SK-N-SH treated with all-trans-retinoic acid at 6 μM for 48 hours (cell line): ENCODE measurements at places on chromosomes 7 and 10.

DNA sequence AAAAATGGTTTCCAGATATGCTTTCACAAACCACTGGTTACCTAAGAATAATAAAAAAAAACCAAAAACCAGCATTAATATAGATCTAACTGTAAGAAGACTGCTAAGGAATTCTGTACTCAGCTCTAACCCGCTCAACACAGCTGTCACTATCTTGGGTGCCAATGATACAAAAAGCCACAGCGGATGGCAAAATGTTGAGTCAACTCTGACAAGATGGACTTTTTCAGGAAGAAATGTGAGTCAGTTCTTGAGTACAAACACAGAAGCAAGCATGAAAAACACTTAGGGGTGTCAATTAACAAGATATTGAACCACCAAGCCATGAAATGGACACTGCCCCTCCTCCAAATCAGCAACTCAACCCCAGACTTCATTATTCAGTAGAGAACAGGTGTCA is 55.0 kb downstream of the CTTNBP2 start:
- ATAC-seq = no peak

DNA sequence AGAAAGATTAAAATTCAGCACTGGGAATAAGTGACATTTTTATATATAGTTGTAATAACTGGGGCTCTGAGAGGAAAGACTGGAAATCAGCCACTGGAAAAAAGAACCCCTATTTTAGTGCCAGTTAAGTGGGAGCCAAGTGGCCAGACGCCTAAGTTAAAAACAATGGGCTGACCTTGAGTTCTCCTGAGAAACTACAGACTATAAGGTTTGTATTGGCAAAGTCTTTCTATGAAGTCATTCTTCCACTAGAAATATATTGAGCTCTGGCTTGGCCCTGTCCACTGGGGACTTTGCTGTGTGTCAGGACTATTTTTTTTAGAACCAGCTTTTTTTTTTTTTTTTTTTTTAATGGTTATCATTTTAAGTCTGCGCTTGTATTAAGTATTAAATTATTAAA is 210.6 kb upstream of the FZD8 start:
- ATAC-seq = no peak

GRCh38 chr10:131944976-131945695 is 36.6 kb downstream of the BNIP3 start:
- no peak for ATAC-seq

- peak; percentile 29; the same call in 1 of the 3 replicates for ATAC-seq
These were observed 205.9 kb downstream of the MBL2 start for GRCh38 chr10:52566471-52567246.

GRCh38 chr10:34116220-34116641 is 698.9 kb downstream of the PARD3 start:
- peak; percentile 93 for ATAC-seq

DNA sequence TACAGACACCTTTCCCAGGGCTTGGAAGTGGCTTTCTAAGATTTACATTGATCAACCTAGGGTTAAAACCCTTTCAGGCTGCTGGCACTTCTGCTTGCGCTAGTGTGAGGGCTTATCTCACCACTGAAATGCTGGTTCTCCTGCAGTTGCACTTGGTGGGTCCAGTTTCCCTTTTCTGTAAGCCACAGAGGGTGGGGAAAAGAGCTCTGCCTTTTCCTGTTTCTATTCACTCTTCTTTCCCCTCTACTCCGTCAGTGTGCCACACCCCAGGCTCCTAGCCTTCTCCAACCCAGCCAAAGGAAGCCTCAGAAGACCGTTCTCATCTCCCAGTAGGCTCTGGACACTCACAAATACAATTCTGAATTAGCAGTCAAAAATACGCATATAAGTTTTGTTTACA is 19.0 kb upstream of the CAPZA2 start:
- peak; percentile 40 for ATAC-seq

DNA sequence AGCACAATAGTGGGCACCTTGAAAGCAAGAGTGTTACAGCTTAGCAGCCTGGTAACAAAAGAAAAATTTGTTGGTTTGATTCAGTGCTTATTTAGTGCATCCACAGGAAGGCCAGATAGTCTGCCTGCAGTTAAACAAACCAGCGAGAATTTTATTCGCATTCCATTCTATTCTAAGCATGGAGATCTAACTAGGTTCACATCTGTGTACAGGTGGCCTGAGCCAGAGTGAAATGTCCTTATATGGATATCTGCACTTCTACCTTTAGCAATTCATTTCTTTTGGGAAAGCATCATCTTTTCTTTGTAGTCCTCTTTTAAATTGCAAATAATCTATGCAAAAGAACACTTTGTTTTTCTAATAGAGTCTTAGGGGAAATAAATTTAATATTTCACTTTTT is 659.0 kb upstream of the FZD8 start:
- ATAC-seq = no peak

DNA sequence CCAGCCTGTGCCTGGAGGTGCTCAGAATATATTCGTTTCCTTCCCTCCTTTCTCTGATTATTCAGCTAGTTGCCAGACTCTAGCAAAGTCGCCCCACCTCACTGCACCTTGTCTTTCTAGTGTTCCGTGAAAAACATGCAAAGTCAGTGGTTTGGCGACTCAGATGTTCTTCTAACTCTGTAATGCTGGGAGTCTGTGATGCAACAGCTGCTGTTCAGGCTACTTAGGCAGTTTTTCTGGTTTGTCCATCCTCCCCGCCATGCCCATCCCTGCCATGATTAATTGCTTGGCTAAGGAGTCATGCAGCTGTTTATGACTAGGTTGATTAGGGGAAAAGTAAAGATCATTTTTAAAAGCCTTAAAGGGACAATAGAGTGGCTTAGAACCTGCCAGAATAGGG is 99.4 kb downstream of the MTPN start:
- no peak for ATAC-seq

GRCh38 chr7:47661051-47661714 is 79.3 kb upstream of the TNS3 start:
- ATAC-seq = peak; percentile 45

GRCh38 chr10:99375426-99375825 is 46.3 kb downstream of the CNNM1 start:
- peak; percentile 42 for ATAC-seq

- ATAC-seq = no peak
These were observed 50.9 kb downstream of the DCLRE1A start for GRCh38 chr10:113802997-113803396.

DNA sequence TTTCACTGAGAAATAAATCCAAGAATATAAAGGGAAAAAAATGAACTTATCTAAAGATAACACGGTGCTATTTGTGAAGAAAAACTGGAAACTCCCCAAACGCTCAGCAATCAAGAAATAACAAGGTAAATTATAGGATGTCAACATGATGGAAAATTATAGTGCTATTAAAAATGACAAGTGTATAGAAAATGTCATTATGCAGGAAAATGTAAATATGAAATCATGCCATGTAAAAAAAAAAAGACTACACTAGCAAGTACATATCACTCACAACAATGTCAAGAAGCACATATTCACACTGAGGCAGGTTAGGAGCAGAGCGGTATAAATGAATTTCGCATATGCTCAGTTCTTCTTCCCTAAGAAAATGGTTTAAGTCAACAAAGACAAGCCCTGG is 27.7 kb downstream of the KLRG2 start:
- no peak for ATAC-seq

GRCh38 chr7:47310020-47310419 is 271.9 kb downstream of the TNS3 start:
- no peak for ATAC-seq

- no peak for ATAC-seq
These were observed 234.3 kb downstream of the ADAM12 start for GRCh38 chr10:126153711-126154628.

- ATAC-seq = peak; percentile 63
These were observed 154.5 kb downstream of the SGMS1 start for GRCh38 chr10:50469288-50469687.

DNA sequence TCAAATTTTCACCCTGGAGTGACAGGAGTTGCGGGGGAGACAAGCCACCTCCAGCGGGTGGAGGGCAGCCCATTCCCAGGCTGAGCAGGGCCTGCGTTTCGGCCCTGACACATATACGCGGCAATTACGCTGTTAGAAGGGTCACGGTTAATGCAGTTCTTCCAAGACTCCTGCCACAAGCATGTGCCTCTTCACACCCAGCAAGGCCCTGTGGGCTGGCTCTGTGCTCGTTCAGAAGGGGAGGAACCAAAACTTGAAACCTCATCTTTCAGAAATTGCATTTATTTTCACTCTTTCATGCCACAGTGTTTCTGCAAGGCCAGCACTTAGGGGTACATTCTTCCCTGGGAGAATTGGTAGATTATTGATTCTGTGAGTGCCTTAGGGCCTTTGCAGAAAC is 24.7 kb downstream of the LRMDA start:
- ATAC-seq = no peak

DNA sequence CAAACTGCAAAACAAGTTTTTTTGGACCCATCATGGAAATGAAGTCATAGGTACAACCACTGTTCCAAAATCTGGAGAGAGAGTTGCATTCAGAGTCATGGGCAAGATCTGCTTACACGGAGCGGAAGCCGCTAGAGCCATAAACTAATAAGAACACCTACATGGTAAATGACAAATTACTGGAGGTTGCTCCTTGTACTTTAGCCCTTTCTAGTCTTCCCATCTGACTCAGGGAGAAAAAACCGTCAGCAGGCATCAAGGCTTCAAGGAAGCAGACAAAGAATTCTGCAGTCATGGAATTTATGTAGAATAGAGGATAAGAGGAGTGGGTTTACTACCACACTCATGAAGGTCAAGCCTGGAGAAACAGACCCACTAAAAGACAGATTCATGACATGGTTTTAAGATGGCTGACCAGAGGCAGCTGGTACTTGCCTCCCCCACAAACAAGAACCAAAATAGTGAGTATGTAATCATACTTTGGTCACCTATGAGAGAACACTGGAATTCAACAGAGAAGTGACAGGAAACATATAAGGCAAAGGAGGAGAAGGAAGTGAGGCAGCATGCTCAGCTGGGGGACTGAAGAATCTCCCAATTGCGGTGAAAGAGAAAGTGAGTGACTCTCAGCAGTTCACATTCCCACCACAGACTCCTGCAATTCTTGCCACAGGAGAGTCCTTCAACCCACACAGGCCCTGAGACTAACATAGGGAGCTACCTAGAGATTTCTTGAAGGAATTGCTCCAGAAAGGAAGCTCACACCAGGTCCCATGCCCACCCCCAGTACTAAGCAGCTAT is 42.4 kb upstream of the ASAH2 start:
- ATAC-seq = no peak

GRCh38 chr7:3117488-3118231 is 74.0 kb upstream of the CARD11 start:
- no peak for ATAC-seq

DNA sequence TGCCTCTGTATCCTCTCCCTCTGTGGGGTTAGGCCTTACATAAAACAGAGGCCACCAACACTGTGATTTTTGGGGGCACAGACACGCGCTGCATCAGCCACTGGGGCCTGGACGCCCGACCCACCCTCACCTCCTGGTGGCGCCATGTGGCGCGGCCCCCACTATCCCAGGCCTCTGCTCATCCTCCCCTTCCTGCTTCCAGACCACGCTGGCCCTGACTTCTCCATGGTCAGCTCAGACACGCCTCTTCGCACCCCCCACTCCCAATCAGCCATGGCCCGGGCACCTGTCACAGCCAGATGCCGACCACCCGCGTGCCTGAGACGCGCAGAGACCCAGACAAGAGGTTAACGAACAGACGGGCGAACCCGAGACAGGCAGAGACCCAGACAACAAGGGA is 263.9 kb downstream of the ELFN1 start:
- ATAC-seq = no peak

DNA sequence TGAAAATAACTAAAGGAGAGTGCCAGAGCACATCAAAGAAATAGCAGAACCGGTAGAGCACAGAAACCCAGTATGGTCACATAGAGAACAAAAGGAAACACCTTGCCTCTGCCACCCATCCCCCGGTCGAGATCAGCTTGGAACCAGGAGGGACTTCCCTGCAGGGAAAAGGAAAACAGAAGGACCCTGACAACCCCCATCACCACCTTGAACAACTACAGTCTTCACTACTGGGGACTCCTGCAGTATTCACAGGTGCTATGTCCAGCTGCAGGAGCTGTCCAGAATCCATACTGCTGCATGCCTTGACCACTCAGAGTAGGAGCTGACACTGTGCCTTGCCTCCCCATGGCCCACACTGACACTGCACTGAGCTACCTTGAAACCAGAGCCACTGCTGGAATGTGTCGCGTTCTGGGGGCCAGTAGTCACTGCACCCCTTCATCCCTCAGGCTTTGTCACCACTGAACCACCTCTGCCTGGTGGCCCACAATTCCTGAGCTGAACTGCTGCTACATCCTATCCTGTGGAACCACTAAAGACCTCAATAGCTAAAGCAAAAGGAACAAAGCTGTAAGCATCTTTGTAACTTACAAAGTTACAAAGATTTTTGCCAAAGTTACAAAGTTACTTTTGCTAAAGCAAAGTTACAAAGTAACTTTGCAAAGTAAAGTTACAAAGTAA is 66.8 kb downstream of the TRIL start:
- ATAC-seq = no peak

DNA sequence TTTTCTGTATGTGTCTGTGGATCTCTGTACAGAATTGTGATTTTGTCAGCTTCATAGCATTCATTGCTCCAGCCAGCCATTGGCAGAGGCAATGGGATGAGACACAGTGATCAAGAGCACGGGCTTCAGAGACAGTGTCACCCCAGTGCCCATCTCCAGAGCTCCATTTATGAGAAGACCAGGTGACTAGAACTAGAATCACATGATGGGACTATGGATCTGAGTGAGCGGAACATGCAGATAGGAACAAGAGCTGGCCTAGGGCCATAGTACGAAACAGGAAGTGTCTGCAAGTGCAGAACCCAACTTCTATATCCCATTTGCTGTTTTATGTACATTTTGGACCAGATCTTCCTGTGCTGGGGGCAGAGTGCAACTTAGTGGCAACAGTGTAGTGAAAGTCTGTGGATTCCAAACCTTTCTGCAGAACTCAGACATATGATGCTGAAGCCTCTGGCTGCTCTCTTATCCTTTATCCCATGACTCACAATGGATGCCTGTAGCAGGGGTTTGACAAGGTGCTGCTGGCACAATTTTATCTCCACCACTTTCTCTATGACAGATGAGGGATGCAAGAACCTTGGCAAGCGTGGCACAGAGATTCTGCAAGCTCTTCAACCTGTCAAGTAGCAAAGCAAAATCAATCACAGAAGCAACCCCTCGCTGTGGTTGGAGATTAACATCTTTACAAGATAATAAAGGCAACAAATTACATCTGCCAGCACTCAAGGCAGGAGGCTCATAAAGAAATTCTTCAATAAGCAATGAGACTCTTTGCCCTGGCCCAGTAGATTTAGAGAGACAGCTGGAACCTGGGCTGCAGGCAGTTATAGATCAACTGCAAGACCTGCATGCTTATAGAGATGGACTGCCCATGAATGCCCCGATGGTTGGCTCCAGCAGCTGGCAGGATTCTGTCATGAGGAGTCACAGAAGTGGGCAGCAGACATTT is 681.3 kb downstream of the TNS3 start:
- peak; percentile 86 for ATAC-seq

DNA sequence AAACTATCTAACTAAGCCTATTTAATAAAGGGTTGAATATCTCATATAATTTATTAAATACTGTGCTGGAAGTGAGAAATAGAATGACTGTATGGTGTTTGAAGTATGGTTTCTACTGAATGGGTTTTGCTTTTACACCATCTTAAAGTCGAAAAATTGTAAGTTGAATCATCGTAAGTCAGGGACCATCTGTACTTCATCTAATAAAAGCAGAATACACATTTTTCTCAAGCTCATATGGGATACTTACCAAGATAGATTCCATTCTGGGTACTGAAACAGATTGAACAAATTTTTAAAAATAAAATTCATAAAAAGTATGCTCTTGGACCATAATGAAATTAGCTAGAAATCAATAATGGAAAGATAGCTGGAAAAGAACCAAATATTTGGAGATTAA is 285.4 kb downstream of the CXCL12 start:
- ATAC-seq = no peak

GRCh38 chr7:13992596-13992964 is 3.1 kb upstream of the ETV1 start:
- no peak for ATAC-seq
